ENCODE measurements at places on chromosomes 2 and 18.

DNA sequence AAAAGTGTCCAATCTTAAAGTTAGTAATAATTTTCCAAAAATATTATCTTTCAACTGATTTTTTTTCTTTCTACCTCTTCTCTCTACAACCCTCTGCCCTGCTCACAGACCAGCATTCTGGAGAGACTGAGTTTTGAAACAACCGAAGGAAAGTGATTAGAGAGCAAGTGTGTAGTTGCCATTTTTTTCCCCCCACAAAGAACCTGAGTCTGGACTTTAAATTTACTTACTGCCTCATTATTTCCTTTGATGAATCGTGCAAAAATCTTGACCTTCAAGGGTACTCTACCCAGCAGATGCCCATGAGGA lies 63.4 kb upstream of the NEUROD1 start:
- no peak for DNase-seq

- no peak for DNase-seq
Observed at GRCh38 chr18:57916684-57917083, 113.6 kb upstream of the ATP8B1 start.

GRCh38 chr2:43238176-43238575 lies 11.8 kb upstream of the ZFP36L2 start:
- no peak for DNase-seq

DNA sequence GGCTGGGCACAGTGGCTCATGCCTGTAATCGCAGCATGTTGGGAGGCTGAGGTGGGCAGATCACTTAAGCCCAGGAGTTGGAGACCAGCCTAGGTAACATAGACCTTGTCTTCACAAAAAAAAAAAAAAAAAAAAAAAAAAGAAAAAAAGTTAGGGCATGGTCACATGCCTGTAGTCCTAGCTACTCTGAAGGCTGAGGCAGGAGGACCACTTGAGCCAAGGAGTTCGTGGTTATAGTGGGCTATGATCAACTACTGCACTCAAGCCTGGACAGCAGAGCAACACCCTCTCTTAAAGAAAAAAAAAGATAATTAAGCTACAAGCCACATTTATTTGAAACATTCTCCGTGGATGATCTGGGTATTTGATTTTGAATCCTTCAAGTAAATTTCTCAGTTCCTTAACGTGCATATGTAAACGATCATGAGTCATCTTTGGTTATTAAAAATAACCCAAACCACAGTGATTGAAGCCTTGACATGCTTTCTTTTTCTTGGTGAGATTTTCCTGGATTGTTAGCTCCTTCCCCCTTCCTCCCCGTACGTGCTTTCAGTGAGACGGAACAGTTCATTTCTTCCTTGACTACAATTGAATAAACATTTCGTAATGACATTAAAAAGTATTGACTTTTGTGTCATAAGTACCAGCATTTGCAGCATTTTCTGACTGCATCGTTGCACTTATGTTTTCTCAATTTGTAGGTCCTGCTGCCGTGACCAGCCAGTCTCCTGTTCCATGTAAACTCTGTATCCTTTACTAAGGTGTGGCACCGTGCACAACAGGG lies 20.3 kb downstream of the RMC1 start:
- no peak for DNase-seq

DNA sequence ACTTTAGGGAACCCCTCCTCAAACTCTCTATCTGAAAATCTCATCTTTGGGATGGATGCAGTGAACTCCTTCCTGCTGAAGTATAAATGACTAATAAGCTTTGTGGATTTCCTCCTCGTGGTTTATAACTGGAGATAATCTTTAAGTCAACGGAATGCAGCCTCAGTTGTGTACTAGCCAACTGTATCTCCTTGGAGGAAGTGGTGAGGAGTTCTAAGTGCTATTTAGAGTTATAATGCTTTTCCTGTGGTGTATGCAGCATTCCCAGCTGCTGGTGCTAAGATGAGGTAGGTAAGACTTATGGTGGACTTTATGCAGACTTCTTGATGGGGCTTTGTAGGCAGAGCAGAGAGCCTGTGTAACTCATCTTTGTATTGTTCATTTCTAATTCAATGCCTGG lies 90.9 kb downstream of the LYPD6B start:
- DNase-seq: no peak

GRCh38 chr2:65453916-65454315 lies 21.5 kb upstream of the SPRED2 start:
- no peak for DNase-seq

- no peak for DNase-seq
Observed at GRCh38 chr2:52518678-52519077, 1248.9 kb upstream of the CHAC2 start.

DNA sequence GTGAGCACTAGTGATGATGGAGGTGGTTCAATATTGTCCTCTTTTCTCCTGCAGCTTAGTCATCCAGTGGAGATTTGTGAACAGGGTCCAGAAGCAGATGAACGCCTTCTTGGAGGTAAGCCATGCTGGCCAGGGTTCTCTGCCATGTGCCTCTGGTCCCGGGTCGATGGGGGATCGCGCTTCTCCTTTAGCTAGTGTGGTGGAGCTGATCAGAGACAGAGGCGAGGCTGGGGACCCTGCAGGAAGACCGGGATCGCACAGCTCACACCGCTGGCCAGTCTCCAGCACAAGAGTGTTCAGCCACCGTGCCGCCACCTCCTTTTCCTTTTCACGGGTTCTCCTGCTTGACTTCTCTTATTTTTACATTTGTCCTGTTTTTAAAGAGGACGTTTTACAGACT lies 243.4 kb downstream of the ALPK2 start:
- no peak for DNase-seq

DNA sequence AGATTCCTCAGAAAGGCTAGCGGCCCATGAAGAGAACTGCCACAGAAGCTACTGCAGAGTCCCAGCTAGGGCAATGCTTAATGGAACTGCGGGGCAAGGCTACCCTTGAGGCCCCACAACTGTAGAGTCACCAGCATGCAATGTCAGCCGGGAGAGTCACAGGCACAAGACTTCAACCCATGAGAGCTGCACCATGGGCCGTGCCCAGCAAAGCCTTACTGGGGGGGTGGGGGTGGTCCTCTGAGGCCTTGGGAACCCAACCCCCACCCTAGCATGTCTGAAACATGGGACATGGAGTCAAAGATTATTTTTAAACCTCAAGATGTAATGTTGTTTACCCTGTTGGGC lies 20.2 kb downstream of the DPP4 start:
- DNase-seq: no peak

- DNase-seq: no peak
Observed at GRCh38 chr2:37201208-37201607, 4.9 kb downstream of the CEBPZOS start.

GRCh38 chr2:29215739-29216608 lies 100.8 kb downstream of the CLIP4 start:
- DNase-seq: no peak

- DNase-seq: no peak
Observed at GRCh38 chr2:159538801-159539200, 77.5 kb downstream of the BAZ2B start.

DNA sequence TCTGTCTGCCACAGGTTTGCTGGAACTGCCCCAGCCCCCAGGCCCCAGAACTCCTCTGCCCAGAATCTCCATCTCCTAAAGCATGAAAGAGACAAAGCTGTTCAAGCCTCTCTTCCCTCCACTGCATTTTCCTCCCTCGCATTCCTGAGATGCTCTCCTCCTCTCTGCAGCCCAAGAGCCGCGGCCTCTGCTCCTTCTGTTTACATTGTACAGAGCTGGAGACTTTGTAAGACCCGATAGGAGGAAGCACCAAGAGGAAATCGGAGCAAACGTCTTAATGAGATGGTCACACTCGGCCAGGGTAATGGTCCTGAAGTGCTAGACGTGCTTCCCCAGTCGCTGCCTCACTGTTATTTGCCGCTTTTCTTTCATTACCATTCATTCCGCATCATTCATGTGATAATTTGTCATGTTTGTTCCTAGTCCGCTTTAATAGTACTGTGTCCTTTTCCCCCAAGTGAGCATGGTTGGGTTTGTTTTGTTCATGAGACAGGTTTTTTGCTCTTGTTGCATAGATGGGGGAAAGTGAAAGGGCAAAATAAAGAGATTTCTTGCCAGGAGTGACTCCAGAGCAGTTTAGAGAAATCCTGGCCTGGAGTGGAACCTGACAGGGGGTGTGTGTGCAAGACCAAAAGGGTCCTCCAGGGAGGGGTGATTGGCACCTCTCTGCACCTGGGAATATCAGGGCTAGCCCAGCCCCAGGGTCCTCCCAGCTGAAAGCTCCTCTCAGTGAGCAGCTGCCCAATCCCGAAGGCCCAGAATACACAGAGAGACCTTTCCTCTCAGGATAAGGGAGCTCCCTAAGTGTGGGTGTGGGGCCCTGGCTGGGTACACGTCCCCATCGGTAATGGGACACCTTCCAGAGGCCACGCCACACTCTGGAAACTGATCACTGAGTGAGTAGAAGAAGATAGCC lies 44.9 kb upstream of the ID2 start:
- DNase-seq: no peak

DNA sequence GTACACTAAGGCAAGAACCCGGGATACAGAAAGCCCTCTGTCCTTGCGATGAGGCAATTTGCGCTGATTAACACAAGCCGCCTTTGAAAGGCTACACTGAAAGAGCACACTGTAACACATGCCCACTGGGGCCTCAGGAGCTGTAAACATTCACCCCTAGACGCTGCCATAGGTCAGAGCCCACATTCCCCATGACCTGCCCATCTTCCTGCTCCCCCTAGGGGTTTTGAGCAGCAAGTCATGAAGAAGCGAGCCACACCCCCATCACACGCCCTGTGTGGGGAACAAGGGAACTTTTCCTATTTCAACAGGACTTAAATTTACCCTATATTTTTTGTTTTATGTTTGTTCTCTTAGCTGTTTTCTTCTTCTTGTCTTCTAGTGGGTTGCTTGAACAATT lies 47.8 kb upstream of the SLC4A10 start:
- peak; percentile 11 for DNase-seq

DNA sequence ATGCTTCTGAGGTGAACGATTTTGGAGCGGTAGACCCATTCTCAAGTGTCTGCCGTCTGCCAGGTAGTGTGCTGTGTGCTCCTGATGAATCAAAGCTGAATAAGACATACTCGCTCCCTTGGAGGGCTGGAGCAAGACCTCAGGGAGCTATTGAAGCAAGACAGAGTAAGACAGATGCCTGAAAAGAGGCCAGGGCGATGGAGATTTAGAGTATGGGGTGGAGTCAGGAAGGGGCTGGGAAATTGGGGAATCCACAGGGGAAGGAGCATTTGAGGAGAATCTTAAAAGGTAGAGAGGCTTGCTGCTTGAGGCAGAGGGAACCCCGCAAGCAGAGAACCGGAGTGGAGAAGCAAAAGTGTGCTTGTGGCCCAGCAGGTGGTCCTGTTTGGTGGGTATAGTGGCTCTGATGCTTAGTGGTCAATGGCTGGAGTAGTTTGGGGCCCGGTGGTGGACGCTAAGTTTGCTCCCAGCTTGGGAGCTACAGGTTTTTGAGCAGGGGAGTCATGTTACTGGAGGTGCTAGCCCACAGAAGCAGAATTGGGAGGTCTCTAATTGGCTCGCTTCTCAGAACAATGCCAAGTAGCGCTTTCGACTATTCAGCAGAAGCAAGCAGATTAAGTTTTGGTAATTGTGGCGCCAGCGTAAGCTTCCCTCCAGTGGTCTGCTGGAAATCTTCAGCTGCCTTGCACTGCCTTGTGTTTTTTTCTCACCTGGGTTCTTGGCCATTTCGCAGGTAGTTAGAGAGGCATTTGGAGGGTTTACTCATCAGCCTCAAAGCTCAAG lies 2.0 kb downstream of the CNNM4 start:
- DNase-seq: no peak

GRCh38 chr18:46393230-46393629 lies 263.8 kb downstream of the LOXHD1 start:
- no peak for DNase-seq
